AG09319 (cell line): ENCODE measurements at places on chromosomes 6 and 20.

GRCh38 chr6:102488729-102489128 lies 1095.2 kb downstream of the GRIK2 start:
- DNase-seq = no peak

DNA sequence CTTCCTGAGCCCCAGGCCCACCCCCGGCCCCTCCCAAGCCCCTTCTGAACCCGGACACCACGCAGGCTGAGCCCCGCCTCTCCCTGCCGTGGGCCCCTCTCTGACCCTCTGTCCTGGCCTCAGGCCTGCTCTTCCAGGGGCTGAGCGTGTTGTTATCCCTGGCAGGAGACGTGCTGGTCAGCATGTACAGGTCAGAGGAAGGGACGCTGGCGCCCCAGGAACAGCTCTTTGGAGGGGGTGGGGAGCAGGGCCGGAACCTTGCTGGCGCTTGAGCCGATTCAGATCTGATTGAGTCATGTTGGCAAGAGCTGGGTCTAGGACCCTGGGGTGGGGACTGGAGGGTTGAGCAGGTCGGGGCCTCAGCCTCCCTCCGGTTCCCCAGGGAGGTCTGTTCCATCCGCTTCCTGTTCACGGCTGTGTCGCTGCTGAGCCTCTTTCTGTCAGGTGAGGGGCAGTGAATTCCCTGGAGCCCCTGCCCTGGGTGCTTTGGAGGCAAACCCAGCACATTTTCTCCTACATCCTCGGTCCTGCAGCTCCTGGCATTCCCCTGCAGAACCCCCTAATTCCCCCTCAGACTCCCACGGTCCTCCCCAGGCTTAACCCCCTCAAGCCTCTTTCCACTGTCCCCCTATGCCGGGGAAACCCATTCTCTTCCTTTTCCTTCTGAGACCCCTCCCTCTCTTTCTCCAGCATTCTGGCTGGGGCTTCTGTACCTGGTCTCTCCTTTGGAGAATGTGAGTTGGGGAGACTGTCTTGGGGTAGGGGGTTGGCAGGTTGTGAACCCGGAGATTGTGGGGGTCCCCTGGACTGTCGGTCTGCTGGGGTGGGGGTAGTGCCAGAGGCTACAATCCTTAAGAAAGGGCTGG lies 2.0 kb downstream of the SPAG4 start:
- no peak for DNase-seq

DNA sequence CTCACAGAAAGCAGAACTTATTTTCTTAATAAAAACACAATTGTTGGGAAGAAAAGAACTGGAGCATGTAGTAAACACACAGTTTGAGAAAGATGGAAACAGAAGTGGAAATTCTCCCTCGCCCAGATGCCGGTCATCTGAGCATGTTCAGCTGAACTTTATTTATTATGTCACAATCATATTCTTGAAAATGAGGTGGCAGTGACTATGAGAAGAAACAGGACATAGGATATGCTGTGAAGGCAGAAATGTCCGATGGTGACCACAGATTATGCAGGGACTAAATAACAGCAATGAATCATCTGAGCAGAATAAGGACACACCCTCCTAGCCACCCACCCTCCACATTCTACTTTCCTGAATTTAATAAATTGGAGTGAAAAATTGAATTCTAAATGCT lies 425.3 kb upstream of the NOX3 start:
- peak; percentile 22 for DNase-seq

DNA sequence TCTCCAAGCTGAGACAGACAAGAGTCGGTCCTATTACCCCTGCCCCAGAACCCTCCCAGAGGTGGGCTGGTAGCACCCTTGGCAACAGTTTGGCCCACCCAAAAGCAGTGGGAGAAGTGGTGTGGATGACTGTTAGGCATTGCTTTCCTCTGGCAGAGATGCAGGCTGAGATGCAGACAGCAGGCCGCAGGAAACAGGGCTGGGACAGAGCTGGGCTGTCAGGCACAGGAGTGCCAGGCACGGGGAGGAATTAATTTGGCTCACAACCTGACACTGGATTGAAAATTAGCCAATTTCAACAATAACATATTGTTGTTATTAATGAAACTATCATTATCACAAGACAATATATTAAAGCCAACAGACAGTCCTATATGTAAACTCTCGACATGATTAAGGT lies 15.7 kb upstream of the SIRT5 start:
- no peak for DNase-seq

DNA sequence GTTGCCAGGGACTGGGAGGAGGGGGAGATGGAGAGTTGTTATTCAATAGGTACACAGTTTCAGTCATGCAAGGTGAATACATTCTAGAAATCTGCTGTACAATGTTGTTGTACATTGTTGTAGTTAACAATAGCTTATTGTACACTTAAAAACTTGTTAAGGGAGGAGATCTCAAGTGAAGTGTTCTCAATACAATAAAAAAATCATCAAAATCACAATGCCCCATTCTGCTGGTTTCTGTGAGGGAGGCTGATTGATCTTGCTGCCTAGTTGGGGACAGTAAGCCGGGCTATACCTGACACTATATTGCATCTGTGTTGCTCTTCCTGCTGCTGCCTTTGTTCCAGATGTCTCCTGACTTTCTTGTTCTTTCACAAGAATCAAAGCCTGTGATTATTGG lies 232.1 kb downstream of the LRFN2 start:
- no peak for DNase-seq

DNA sequence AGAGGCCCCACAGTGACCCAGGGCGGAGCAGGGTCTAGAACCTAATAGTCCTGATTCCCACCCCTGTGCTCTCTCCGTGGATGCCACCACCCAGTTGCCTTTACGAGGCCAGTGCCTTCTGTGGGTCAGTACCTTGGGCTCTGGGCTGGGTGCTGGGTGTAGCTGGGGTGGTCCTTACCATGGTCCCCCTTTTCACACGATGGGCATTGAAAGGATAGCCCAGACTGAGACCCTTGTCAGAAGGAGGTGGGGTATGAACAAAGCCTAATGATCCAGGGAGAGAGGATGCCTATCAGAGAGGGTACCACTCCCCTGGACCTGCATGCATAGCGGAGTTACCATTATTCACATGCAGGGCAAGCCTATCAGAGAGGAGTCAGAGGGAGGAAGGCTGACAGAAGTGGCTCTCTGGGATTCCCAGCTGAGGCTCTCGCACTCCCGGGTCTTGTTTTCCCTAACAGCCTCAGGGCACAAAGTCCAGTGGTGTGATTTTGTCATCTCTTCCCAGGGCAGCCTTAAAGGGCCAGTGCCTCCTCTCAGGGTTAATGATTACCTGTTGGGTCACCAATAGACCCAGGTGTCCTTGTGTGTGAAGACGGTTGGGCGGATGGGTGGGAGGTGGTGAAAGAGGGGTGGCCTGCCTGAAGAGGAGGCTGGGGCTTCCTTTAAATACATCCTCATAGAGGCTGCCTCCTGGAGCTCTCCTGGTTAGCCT lies 36.2 kb downstream of the VEGFA start:
- DNase-seq = no peak

DNA sequence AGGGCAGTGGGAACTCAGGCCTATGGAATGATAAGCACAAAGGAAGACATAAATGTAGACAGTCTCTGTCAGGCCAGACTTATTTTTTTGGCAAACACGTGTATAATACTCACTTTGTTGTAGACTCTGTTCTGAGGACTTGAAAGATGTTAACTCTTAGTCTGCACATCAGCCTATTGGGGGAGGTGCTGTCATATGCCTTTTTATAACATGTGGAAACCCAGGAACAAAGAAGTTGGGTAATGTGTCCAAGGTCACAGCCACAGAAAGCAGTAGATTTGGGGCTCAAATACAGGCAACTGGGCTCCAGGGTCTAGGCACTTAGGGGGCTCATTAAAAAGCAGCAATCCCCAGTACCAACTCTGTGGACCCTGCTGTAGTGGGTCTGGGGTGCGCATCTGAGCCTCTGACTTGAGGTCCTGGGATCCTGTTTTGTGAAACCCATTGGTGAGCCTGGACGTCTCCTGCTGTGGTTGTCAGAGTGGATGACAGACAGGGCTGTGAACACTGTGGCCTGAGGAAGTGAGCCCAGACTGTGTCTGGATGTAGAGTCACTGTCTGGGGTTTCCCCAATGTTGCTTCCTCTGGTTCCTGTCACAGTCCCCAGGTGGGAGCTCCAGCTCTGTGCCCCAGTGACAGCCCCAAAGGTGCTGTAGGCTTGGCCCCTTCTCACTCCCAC lies 50.0 kb downstream of the CDH26 start:
- DNase-seq = no peak

GRCh38 chr20:63066506-63067265 lies 59.9 kb upstream of the BHLHE23 start:
- no peak for DNase-seq

DNA sequence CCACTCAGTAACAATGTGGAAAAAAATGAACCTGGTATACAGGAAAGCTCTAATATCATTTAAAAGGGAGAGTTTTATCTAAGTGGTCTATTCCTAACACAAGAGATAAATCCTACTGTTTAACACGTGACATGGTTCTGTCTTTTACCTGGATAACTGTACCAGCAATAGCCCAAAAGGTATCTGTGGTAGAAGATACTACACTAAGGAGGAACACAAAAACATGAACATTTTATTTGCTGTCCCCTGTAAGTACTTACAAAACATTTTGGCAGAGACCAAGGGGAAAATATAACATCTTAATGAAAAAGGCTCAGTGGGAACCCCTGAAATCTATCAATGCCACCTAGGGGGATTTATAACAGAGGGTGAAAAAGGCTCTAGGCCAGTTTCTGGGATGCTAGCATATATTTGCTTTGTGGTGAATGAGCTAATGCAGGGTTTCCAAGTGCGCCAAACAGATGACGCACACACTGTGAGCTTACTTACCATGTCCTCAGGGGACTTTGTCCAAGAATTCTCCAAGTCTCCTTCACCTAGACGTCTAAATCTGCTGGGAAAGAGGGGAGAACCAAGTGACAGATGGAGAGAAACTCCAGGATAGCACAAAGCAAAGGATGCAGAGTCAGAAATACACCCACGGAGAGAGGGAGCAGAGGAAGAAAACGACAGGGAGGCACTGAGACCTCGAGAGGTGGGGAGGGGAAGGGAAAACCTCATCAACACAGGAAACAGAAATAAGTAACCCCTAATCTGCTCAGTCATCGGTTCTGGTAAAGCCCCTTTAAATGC lies 147.9 kb upstream of the PRND start:
- peak; percentile 69 for DNase-seq

GRCh38 chr20:2697768-2698167 lies 5.2 kb downstream of the EBF4 start:
- DNase-seq = no peak

- DNase-seq = no peak
Observed at GRCh38 chr6:23280437-23280836, 711.1 kb downstream of the HDGFL1 start.

- DNase-seq = no peak
Observed at GRCh38 chr6:156884306-156884705, 107.1 kb downstream of the ARID1B start.

GRCh38 chr6:84549917-84550316 lies 214.5 kb downstream of the TBX18 start:
- no peak for DNase-seq

DNA sequence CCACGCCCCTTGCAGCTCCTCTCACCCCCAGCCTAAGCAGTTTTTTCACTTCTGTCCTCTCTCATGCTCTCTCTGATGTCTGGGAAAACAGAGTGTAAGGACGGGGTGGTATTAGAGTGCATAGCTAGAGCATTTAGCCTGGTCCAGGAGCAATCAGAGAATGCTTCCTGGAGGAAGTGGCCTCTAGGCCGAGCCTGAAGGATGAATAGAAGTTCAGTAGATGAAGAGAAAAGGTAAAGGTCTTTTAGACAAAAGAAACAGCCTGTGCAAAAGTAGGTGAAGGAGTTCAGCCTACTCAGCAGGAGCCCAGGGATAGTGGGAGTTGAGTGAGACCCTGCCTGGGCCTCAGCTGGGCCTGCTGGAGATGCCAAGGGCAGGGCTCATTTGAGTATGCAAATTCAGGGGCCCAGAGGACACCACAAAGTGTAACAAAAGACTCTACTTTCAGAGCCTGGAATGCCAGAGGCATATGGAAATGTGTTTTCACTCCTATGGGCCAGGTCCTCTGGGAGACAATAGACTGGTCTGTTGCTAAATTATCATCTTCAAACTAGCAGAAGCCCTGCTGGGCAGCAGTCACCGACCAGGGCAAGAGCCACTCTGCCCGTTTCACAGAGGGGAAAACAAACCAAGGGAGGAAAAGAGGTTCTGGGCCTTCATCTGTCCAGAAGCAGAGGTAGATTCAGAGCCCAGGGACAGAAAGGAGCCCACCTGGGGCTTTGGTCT lies 19.7 kb upstream of the TM9SF4 start:
- no peak for DNase-seq

GRCh38 chr20:57680131-57680716 lies 29.6 kb downstream of the PMEPA1 start:
- DNase-seq = no peak

DNA sequence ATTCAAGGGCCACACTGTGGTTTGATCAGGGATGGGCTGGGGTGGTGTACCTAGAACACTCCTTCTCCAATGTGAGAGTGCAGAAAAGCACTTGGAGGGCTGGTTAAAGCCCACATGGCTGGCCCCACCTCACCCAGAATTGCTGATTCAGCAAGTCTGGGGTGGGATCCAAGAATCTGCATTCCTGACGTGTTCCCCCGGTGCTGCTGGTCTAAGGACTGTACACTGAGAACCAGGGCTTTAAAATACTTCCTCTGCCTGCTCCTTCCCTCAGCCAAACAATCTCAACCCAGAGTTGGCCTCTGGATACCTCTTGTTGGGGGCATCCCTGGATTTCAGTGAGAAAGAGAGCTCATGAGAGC lies 13.4 kb upstream of the OCSTAMP start:
- no peak for DNase-seq

DNA sequence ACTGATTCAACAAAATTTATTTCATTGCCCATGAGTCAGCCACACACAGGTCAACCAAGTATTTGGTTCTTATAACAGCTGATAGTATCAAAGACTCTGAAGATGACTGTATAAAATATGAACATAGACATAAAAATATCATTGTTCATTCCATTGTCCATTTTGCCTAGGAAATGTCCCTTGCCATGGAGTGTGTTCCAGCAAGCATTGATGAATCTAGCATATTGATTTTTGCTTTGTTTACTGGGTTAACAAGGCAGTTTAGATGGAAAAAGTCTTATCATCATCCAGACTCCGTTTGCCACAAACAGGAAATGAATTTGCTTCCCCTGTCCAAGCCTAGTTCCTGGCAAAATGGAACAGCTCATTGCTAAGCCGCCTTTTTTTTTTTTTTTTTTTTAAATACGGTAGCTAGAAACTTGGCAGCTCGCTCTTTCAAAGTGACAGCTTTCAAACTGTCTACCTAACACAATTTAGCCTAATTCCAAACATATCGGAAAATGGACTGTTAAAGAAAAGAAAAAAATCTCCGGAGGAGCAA lies 7.5 kb downstream of the F13A1 start:
- no peak for DNase-seq

GRCh38 chr20:53642196-53643030 lies 48.8 kb upstream of the ZNF217 start:
- DNase-seq = no peak

GRCh38 chr6:158006821-158007570 lies 25.3 kb downstream of the SYNJ2 start:
- no peak for DNase-seq
